Hematopoietic multipotent progenitor cell treated with erythropoietin and hydrocortisone succinate and interleukin-3 and kit ligand, for 8 days (in vitro differentiated cells): ENCODE measurements at places on chromosomes 2 and 18.

- DNase-seq, result no peak
These were observed 6.2 kb downstream of the COLEC12 start for GRCh38 chr18:493986-494983.

DNA sequence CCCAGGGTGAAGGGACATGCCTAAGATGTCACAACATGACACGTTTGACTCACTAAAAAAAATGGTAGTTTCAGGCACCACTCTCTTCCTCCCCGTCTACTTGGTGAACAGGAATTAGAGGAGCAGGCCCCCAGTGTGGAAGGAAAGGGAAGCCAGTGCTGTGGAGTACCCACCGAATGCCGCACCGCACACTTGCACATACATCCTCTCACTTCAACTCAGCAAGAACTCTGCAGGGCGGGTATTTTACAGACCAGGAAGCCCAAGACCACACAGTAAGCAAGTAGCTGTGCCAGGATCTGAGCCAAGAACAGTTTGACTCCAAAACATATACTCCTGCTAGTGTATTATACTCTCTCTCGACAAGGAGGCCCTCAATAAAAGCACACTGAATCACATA, 69.8 kb downstream of the BCL2 start:
- DNase-seq, result no peak

DNA sequence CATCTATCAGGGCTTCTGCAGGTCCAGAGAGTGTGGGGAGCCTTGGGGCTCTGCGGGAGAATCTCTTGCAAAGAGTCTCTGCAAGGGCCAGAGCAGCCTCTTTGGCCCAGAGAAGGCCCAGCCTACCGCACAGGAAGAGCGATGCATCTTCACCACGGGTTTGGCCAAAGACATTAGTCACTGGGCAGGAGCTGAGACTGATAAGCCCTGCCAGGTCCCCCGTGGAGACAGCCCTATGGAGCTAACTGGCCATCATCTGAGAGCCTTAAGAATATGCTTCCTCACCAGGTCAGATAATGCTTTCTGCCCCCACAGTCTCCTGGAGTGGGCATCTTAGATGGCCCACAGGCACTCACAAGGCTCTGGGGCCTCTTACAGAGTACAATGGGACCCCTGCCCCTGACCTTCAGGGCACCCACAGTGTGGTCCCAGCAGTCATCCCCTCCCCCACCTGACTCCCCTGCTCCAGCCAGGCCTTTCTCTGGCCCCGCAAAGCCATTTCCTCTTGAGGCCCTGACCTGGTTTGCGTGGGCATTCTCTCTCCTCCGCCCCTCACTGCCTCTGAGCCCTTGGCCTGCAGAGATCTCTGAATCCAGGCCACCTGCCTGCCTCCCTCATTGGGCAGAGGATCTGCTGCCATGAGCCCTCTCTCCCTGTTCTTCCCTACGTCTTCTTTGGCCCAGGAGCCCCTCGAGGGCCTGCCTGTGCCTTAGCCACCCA, 31.9 kb upstream of the MAPRE3 start:
- DNase-seq, result peak; percentile 11

DNA sequence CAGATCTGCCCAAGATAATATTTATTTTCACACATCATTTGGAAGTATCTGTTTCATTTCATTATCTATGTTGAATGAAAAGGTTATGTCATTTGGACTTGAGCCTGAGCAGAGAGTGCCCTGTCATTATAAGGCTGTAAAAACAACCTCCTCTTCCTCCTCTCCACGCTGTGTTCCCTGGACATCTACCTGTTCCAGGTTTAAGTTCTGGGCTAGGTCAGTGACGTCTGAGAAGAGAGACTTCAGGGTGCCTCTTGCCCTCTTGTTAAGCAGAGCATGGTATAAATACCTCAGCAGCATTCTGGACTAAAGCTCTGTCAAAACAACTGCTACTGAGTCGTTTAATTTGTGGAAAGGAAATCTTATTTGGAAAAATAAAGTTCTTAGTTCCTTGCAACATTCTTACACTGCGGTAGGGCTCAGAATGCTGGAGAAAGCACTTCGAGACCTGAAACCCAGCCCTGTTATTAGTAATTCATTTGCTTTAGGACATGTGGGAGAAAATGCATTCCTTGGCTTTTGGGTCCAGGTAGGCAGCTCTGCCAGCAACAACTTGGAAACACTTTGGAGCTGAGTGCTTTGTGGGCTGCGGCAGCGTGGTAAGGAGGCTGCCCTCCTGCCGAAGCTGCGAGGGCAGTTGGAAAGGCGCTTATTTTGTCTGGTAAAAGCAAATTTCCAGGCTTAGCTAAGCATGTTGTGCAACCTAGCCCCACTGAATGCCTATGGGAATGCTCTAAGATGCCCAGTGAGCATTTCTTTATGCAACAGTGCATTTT, 91.8 kb upstream of the NEDD4L start:
- DNase-seq, result no peak

DNA sequence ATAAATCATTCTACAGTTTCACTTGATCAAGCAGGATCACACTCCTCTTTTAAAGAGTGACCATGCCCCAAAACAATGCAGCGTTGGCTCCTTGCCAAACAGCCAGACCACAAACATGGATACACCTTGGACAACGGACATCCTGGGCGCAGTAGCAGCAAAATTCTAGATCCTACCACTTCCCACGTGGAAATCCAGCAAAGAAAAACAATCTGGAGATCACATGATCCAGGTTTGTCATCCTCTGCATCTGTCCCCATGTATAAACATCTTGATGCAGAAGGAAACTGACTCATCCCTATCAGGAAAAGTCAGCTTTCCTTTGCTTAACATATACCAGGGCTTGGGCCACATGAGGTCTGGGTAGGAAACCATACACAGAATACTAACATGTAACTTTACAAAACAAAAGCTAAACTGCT, 53.1 kb downstream of the ZNF521 start:
- DNase-seq, result peak; percentile 78

GRCh38 chr2:111618226-111618977, 265.6 kb downstream of the ANAPC1 start:
- DNase-seq, result no peak

DNA sequence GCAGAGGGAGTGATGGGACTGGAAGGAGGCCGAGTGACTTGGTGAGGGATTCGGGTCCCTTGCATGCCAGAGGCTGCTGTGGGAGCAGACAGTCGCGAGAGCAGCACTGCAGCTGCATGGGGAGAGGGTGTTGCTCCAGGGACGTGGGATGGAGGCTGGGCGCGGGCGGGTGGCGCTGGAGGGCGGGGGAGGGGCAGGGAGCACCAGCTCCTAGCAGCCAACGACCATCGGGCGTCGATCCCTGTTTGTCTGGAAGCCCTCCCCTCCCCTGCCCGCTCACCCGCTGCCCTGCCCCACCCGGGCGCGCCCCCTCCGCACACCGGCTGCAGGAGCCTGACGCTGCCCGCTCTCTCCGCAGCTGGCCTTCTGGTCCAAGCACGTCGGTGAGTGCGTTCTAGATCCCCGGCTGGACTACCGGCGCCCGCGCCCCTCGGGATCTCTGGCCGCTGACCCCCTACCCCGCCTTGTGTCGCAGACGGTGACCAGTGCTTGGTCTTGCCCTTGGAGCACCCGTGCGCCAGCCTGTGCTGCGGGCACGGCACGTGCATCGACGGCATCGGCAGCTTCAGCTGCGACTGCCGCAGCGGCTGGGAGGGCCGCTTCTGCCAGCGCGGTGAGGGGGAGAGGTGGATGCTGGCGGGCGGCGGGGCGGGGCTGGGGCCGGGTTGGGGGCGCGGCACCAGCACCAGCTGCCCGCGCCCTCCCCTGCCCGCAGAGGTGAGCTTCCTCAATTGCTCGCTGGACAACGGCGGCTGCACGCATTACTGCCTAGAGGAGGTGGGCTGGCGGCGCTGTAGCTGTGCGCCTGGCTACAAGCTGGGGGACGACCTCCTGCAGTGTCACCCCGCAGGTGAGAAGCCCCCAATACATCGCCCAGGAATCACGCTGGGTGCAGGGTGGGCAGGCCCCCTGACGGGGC, 4.6 kb downstream of the PROC start:
- DNase-seq, result no peak
